ENCODE measurements at places on chromosomes 2 and 18.

DNA sequence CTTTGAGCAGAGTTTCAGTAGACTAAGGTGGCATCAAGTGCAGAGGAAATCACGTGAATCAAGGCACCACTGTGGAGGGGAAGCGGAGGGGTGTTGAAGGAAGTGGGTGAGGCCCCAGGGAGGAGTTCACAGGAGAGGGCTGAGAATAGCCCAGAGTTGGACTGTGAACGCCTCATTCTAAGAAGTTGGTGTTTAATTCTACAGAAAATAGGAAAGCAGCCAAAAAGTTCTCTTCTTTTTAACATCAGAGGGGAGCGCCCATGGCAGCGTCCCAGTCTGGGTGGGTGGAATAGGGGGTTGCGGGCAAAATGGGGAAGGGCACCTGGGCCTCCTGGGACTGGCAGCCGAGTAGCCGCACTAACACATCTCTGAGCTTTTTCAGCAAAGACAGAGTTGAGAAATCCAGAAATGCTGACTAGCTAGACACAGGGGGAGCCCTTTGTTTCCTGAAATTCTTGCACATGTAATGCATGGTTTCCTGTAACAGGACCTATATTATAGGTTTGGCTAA lies 97.0 kb downstream of the NEB start:
- H3K36me3 ChIP-seq = no peaks in the 10 kb centered on the region
- no peak for DNase-seq
- peaks cover 38% of the 10 kb centered on the region for H3K4me1 ChIP-seq
- no peak overlapping the region for H3K27ac ChIP-seq
- no peak overlapping the region for H3K4me3 ChIP-seq

GRCh38 chr18:50558157-50558556 lies 1.7 kb upstream of the MAPK4 start:
- no peak overlapping the region for H3K27ac ChIP-seq
- H3K36me3 ChIP-seq = no peaks in the 10 kb centered on the region
- peaks cover 11% of the 10 kb centered on the region for H3K4me1 ChIP-seq
- H3K4me3 ChIP-seq = no peak overlapping the region
- DNase-seq = no peak

- no peaks in the 10 kb centered on the region for H3K36me3 ChIP-seq
- no peak for DNase-seq
- H3K27me3 ChIP-seq = peaks cover 12% of the 10 kb centered on the region
- no peak overlapping the region for H3K27ac ChIP-seq
Measured at GRCh38 chr2:239498981-239499634, 98.3 kb upstream of the HDAC4 start.

DNA sequence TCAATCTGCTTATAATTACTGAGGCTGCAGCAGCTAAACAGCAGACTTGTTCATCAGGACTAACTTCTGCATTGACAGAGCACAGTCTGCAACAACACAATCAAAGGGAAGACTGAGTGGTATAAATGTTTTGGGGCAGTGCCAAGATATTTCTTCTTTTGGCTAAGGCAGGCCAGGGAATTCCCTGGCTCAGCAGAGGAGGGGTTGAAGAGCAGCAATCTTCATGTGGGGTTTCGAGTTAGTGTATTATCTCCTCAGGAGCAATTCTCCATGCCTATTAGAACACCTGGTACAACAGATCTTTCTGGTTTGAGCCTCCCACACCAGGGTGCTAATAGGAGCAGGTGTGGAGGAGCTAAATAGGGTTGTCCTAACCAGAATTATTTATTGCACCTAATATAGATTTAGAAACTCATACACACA lies 103.0 kb upstream of the STK17B start:
- no peak overlapping the region for H3K4me3 ChIP-seq
- H3K4me1 ChIP-seq = peaks cover 19% of the 10 kb centered on the region
- no peaks in the 10 kb centered on the region for H3K36me3 ChIP-seq
- DNase-seq = no peak

GRCh38 chr2:238286095-238286494 lies 2.3 kb downstream of the PER2 start:
- H3K4me3 ChIP-seq = peak overlapping the region; percentile 99
- peaks cover 6% of the 10 kb centered on the region for H3K36me3 ChIP-seq
- H3K27ac ChIP-seq = peak overlapping the region; percentile 99

- no peak overlapping the region for H3K4me3 ChIP-seq
- no peak overlapping the region for H3K27ac ChIP-seq
- no peaks in the 10 kb centered on the region for H3K27me3 ChIP-seq
- H3K36me3 ChIP-seq = no peaks in the 10 kb centered on the region
- DNase-seq = peak; percentile 74
Measured at GRCh38 chr18:68177807-68178702, 536.9 kb downstream of the TMX3 start.

- no peak overlapping the region for H3K27ac ChIP-seq
- H3K27me3 ChIP-seq = no peaks in the 10 kb centered on the region
- no peak overlapping the region for H3K4me3 ChIP-seq
Measured at GRCh38 chr18:34594266-34594665, 115.8 kb upstream of the DTNA start.

GRCh38 chr2:220966636-220967035 lies 605.5 kb downstream of the EPHA4 start:
- H3K27ac ChIP-seq = no peak overlapping the region
- no peaks in the 10 kb centered on the region for H3K27me3 ChIP-seq
- no peaks in the 10 kb centered on the region for H3K4me1 ChIP-seq
- no peaks in the 10 kb centered on the region for H3K36me3 ChIP-seq
- no peak for DNase-seq

GRCh38 chr2:84861539-84861938 lies 19.3 kb downstream of the TRABD2A start:
- no peak overlapping the region for H3K27ac ChIP-seq
- DNase-seq = no peak
- H3K36me3 ChIP-seq = no peaks in the 10 kb centered on the region
- H3K27me3 ChIP-seq = no peaks in the 10 kb centered on the region
